ENCODE measurements at places on chromosomes 5 and 9.

DNA sequence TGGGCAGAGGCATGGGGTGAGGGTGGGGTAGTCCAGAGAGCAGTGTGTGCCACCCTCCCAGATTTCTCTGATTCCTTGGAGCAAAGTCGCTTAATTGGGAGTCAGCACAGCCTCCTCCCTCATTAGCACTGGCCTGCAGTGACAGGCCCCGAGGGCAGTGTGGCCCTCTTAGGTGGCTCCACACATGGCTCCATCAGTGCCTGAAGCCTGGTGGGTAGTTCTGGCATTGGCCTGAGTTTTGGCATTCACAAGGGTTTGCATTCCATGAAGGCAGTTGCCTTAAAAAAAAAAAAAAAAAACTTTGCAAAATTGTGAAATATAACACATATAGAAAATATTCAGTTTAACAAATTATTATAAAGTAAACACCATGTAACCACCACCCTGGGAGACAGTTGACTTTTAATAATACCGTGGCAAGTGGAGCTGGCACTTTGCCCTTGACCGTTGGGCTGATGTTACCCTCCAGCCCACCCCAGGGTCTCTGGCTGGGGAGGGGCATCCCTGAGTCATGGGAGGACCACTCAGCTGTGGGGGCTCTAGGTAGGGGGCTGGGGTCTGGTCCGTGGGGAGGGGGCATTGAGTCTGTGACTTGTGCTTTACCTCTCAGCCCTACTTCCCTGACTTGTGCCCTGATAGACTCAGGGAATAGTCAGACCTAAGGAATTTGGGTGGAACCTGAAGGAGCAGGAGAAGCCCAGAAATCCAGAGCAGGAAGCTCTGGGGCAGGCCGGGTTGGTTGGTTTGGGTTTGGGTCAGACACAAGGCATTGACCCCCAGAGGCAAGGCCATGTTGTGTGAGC, 51.3 kb upstream of the PITX1 start:
- no peak for DNase-seq

DNA sequence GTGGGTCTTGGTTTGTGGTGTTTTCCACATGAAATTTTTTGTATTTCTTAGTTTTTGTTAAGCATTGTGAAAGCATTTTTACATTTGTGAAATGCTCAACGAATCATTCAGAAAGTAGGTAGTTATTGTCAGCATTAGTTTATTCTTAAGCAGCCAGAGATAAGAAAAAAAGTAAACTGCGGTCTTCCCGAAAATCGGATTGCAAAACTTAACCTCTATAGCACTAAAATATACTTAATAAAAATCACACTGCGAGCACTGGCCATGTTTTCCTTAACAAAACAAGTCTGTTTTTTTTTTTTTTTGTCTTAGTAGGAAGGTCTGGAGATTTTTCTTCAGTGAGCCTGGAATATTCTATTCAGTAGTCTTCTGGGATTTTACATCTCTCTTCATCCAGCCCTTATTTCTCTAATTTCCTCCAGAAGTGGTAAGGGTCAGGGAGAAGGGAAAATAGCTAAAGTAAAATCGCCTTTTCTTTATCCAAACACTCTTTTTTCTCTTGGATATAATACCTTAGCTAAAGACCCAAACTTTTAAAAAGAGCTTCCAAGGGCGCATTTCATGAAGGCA, 289.9 kb downstream of the DMAC1 start:
- no peak for DNase-seq

DNA sequence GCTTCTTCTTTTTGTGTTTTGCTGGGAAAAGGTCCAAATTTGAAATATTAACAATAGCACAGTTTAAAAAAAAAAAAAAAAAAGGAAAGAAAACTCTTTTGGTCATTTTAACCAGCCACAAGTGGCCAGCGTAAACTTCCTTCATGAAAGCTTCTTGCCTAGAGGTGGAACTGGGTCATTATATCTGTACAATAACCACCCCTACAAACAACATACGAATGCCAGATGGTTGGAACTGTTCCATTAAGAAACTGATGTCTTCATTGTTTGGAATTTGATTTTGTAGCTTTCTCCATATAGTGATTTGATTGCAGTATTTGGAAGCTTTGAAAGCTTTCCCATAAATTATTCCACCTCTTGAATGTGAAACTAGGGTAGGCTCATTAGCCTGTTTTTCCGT, 18.3 kb upstream of the LPAR1 start:
- DNase-seq, result no peak

DNA sequence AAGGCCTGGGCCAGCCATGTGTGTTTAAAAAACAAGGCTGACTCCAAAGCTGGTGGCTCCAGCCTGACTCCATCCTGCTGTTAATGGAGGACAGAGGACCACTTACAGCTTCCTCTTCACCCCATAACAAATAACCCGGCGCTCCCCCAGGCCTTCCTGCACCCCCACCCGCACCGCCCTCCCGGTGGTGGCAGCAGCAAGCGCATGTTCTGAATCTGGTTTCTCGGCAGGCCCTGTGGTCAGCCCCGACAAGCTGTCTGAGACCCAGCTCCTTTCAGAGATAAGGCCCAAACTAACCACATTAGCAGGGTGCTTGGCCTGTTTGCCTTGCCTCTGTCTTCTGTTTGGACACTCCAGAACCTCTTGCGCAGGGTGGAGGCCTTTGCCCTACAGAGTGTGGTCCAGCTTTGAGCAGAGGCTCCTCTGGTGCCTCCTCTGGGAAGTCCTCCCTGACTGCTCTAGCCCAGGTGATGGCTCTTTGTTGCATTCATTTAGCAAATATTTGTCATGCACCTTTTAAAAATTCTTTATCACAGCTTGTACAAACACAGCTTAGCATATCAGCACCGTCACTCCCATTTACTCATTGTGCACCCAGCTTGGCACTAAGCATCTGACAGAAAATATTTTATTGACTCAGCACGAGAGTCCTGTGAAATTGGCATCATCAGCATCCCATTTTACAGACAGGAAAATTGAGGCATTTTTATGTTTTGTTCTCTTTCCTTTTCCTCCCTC, 78.4 kb downstream of the NDFIP1 start:
- DNase-seq, result no peak

DNA sequence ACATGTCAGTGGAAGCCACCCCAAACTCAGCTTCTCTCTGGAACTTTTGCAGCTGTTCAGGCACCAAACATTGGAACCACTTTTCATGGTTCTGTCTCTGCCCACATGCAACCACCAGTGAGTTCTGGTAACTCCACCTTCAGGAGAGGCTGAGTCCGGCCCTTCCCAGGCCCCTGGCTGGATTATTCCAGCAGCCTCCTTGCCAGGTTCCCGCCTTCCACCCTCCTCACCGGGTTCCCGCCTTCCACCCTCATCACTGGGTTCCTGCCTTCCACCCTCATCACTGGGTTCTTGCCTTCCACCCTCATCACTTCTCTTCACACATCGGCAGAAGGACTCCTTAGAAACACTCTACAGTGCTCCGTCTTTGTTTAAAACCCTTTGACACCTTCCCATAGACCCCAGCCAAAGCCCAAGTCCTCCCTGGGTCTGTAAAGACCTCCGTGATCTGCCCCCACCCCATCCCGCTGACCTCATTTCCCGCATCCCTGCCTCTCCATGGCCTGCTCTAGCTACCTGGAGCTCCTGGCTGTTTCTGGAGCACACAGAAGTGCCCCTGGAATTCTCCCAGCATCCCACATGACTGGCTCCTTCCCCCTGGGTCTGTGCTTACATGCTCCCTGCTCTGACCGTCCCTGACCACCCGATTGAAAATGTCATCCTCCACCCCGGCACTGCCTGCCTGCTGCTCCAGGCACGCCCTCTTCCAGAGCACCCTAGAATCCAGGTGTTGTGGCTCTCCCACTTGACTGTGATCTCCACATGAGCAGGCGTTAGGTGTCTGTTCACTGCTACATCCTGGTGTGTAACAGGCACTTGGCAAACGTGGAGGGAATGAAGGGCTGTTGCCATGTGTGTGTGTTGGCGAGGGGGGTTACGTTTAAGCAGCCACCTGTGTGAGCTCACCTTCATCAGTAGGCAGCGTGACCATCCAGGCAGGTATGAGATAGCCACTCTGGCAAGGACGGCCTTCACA, 17.7 kb downstream of the ROPN1L start:
- no peak for DNase-seq

DNA sequence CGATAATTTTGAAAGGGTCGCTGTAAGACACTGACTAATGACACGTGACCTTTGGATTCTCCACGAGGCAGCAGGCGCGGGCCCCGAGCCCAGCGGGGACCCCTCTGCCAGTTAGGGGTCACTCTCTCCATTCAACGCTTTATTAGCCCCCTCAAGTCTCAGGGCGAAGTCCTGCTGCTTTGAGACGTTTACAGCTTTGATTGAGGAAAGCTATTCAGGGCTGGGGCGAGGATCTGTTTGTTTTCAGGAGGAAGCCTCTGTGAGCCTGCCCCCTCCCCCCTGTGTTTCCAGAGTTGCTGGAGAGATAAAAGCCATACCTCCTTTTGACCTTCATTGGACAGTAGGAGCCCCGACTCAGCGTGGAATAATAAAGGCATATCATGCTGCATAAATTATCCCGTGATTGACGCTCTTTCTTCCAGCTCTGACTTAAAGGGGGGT, 31.4 kb upstream of the MSX2 start:
- no peak for DNase-seq

- no peak for DNase-seq
Measured at GRCh38 chr9:25703701-25704357, 25.6 kb upstream of the TUSC1 start.

GRCh38 chr9:101840694-101841188, 102.3 kb upstream of the GRIN3A start:
- no peak for DNase-seq

DNA sequence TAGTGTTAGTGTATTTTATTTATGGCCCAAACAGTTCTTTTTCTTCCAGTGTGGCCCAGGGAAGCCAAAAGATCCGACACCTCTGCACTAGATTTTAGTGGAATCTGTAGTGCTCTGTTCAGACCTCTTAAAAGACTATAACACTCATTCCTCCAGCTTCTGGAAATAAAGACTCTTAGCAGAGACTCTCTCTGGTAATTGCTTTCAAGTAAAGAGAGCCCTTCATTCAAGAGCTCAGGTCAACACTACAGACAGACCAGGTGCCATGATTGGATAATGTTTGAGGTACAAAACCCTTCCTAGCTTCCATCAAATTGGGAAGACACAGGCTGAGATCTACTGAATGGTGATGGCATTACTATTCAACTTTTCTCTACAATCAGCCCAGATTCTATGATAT, 255.8 kb downstream of the PRDM9 start:
- no peak for DNase-seq

Measured in naive thymus-derived CD4-positive, alpha-beta T cell (primary cell).